ENCODE measurements at places on chromosomes 16 and 17.

DNA sequence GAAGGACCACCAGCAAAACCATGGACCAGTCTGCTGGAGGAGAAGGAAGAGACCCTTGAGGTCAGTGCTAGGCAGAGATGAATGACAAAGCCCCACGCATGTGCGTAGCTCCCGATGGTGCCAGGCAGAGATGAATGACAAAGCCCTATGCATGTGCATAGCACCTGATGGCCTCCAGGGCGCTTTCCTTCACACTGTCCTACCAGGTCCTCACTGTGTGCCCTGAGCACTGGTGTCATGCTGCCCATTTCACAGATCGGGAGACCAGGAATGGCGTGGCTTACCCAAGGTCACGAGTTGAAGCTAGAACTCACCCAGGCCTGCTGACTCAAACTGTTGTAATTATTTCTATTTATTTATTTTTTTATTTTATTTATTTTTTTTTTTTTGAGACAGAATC is 149.6 kb downstream of the KATNIP start:
- DNase-seq = no peak

- no peak for DNase-seq
Observed at GRCh38 chr17:47220531-47220999, 11.4 kb downstream of the MYL4 start.

DNA sequence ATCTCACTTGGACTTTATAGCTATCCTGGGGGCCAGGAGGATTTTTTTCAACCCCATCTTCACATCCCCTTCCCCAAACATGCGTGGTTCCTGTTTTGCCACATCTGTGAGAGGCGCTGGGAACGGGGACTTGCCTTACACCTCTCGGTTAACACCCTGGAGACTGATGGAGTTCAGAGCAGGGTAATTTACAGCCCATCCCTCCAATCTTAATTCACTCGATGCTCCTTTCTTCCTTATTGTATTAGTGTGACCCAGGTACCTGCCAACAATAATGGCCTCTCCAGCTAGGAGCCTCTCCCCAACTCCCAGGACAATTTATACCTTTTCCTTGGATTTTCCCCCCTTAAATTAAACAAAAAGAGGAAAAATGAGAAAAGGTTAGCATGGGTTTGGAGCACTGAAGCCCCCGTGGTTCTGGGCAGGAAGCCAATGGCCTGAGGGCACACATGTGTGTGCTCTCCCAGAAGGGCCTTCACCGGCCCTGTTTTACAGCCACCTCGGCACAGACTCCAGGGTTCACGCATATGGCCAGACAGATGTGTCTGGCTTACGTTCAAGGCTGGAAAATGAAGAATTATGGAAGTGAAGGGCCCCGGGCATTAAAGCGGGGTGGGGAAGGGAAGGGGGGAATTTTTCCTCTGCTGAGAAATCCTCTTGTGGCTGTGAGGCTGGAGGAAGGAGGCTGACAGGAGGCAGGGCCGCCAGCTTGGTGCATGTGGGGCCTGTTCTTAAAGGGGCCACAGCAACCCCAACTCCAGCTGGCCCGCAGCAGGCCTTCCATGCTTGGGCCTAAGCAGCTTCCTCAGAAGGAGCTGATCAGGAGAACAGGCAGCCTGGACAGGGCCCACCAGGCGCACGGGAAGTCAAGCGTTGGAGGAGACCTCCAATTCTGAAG is 21.4 kb downstream of the HIC1 start:
- no peak for DNase-seq

DNA sequence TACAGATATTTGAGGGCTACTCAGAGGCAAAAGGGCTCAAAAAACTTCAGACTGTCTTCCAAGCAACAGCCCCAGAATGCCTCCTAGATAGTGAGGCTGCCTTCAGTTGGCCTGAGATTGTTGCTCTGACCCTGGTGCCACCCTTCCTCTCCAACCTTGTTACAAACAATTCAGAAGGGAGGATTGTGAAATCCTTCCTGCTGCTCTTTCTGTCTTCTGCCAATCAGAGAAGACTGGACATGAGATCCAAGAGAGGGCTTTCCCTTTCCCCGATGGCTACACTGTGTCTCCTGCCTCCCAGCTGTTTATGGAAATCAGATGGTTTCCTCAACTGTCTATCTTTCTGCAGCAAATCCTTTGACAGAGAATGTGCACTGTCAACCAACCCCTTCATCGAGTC is 419.9 kb downstream of the CDH13 start:
- DNase-seq = no peak

- DNase-seq = no peak
Observed at GRCh38 chr16:82728901-82729300, 102.1 kb downstream of the CDH13 start.

DNA sequence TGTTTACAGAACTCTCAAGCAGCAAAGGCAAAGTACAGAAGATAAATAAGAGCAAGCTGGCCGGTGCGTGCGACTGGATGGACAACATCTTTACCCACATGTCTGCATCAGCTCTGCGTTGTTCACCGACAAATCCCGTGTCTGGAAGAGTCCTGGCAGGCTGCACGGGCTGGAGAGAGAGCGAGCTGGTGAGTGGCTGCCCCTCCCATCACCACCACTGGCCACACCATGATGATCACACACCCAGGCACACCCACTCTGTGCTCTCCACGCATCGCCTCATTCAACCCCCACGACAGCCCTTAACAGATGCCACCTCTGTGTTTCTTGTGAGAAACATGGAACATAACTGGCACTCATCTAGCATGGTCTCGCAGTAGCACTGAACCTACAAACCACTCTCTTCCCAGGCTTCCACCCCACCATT is 59.2 kb downstream of the ANKRD11 start:
- no peak for DNase-seq

DNA sequence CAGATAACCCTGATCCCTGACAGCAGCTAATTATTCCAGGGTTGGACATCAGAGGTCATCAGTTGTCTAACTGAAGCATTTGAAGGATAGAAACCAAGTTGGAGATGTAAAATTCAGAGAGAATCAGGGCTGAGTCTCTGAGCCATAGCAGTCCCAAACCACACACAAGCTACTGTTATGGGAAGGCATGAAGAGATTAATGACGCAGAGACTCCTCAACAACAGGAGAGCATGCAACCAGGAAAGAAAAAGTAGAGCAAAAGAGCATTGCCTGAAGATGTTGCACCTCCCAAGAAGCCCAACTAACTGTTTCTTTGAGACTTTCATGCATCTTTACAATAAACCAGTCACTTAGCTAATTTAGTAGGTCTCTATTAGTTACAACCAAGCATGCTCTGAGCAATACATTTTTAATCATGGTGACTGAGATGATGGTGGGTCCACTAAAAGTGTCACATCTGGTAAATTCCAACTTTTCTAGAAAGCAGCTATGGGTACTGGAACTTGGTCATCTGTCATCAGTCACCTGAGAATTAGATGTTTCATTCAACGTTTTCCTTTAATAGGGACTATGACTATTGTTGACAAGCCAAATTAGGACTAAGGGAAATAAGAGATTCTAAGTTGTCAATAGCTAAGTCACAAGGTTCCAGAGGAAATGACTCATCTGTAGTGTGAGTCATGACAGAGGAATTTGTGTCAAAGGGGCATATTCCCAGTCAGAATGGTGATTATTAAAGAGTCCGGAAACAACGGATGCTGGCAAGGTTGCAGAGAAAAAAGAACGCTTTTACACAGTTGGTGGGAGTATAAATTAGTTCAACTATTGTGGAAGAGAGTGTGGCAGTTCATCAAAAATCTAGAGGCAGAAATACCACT is 239.8 kb downstream of the CHD9NB start:
- no peak for DNase-seq

DNA sequence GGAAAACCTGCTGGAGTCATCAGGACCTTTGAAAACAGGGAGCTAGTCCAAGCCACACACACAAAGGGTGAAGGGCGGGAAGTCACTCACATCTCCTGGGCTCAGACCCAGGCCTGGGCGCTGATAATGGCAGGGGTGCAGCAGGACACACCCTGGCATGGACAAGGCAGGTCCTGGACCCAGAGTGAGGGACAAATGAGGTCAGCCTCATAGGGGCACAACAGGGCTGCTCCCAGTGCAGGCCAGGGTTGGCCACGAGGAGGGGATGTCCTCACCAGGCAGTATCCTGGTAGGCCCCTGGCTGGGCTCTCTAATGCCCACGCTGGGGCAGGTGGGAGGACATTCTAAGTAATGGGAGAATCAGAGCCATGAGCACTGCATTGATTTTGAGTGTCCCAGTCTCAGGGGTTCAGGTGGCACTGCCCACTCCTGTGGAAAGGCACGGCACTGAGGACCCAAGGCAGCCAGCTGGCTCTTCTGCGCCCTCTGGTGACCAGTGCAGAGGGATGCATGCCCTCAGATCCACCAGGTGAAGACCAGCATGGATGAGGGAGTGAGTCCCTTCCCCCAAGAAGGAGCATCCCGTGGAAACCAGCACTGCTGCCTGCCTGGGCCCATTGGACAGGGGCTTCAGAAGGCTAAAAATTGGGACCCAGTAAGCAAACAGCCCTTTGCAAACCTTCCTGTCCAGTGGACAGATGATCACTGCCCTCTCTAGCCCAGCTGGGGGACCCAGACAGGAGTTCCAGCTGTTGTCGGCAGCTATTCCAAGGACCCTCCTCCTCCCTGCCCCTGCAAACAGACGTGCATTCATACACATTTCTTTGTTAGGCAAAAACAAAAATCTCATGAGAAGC is 23.4 kb upstream of the SREBF1 start:
- no peak for DNase-seq

DNA sequence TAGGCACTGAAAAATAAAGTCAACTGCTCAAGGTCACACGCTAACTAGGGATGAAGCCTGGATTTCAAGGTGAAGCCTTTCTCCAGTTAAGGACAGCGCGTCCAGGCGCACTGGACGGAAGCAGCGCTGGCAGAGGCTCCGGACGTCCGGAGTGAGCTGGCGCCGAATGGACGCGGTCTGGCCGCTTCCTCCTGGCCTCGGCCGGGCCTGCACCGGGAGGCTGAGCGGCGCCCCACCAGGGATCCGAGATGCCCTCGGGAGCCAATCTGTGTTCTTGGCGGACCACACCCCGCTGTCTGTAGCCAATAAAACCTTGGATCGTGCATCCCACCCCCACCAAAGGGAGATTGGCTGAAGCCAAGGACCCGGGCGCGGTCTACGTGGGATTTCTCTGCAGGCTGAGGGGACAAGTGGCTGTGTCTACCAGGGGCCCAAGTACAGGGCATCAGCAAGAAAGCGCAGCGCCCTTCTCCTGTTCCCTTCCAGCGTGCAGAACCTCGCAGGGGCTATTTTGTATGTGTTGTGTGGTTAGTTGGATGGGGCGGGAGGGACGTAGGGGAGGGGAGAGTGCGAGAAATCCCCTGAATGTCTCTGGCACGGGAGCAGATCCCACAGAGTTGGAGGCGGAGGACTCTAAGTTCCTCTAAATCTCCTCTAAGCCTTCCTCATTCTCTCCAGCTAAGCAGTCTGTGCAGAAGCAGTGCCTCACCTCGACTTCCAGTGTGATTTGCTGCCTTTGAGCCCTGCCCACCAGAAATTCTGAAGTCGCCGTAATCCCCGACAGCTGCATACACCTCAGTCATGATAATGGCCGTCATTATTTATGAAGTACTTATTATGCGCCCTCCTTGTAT is 2.5 kb upstream of the AKAP10 start:
- no peak for DNase-seq

GRCh38 chr17:75135946-75136345 is 4.4 kb upstream of the NT5C start:
- DNase-seq = no peak

DNA sequence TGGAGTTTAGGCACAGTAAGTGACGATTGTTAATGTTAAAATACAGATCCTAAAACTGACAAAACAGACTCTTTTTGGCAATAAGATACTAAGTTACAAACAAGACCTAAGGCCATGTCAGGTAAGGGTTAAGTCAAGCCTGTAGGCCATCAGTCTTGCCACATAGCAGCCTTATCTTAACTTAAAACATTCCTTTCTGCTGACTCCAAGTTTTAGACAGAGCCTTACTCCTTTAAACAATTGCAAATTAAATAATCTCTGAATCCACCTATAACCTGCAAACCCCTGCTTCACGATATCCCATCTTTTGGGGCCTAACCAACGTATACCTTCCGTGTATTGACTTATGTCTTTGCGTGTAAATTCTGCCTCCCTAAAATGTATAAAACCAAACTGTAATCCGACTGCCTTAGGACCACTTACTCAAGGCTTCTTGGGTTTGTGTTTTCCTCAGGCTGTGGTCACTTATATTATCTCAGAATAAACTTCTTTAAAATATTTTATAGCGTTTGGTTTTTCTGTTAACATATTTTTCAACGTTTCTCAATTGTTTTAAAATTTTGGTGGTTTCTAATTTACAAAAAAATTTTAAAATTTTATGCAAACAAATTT is 64.4 kb downstream of the EFCAB5 start:
- no peak for DNase-seq

- no peak for DNase-seq
Observed at GRCh38 chr17:10661437-10661836, 4.3 kb upstream of the MYH3 start.

GRCh38 chr16:17237350-17237944 is 233.3 kb downstream of the XYLT1 start:
- no peak for DNase-seq

GRCh38 chr16:69411064-69411985 is 13.1 kb upstream of the CYB5B start:
- DNase-seq = no peak

DNA sequence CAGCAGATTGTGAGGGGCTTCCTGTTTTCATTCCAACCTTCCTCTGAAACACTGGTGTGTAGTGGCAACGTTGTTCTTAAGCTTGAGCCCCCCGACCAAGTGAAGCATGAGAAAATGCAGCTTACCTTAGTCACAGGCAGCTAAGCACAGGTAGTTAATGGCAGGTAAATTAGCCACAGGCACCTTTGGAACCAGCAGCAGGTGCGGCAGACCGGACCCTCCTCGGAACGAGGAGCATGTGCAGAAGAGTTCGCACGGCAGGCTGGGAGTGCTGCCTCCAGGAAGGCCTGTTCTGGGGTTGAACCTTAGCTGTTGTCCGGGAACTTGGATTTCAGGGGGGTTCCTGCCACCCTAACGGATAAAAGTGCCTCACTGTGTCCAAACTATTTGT is 7.2 kb upstream of the IRF8 start:
- no peak for DNase-seq

GRCh38 chr17:57077000-57077399 is 8.0 kb upstream of the AKAP1 start:
- no peak for DNase-seq

GRCh38 chr17:310111-311010 is 42.2 kb downstream of the RPH3AL start:
- DNase-seq = no peak
